HCEC 1CT (cell line): ENCODE measurements at places on chromosomes 16 and 17.

DNA sequence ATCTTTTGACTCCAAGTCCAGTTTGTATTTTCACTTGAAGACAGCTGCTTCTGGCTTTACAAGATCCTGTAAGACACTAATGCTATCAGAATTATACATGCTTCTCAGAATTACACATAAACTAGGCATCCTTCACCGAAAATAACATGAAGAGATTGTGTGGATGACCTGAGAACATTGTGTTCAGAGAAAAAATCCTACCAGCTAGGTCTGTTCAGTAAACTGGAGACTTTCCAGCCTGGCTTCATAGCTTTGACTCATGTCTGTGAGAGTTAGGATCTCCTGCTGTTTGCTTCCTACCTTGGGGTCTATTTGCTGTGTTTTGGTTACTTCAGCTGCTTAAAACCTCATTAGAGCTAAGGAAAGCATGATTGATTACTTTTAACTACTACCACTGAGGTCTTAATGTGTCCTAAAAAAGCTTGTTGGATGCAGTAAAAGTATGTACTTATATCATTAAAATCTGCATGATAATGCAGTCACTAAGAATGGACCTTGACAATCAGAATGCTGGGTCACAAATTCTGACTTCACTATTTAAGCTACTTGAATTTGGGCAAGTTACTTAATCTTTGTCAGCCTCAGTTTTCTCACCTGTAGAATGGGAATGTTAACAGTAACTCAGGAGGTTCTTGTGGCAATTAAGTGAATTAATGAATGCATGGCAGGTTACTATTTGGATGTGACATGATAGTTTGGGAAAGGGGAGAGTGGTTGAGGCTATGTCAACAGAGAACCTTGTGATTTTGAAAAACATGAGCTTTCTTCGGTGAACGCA is 8.0 kb upstream of the MYH13 start:
- DNase-seq = no peak

GRCh38 chr17:74961657-74962350 is 10.8 kb downstream of the HID1 start:
- DNase-seq = peak; percentile 71

GRCh38 chr16:1944612-1945199 is 1.7 kb upstream of the MSRB1 start:
- DNase-seq = no peak

GRCh38 chr17:72429066-72429638 is 308.3 kb downstream of the SOX9 start:
- no peak for DNase-seq

GRCh38 chr16:15946257-15947044 is 3.0 kb upstream of the ABCC1 start:
- peak; percentile 71 for DNase-seq

GRCh38 chr17:20966870-20967269 is 75.9 kb downstream of the USP22 start:
- DNase-seq = no peak

DNA sequence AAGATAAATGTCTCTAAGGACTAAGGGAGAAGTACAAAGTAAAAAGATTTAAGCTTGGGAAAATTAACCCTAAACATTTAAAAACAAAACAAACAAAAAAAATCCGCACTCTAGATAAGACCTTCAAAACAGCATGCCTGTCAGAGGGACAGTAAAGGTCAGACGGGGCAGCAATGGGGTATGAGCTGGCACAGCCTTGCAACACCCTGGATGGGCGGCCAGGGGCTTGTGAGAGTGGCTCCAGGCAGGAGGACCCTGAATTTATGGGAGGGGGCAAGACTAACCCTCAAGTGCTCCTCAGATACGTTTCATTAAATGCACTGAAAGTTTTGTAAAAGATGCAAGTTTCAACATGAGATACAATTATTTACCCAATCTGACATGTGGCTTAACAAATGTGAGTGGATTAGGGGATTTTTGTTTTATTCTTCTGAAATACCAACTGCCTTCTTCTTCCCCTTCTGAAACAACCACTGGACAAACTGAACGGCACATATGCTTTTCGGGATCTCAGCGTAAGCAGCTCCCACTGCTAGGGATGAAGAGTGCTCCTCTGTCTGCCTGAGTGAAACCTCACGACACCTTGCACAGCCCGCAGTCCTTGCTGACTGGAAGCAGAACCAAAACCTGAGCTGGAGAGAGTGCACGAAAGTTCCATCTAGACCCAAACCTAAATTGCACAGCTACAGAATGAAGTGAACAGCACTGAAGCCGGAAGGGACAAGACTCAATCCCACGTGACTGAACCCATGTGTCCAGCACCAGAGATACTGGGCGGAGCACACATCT is 128.4 kb downstream of the ANKRD11 start:
- peak; percentile 32 for DNase-seq

DNA sequence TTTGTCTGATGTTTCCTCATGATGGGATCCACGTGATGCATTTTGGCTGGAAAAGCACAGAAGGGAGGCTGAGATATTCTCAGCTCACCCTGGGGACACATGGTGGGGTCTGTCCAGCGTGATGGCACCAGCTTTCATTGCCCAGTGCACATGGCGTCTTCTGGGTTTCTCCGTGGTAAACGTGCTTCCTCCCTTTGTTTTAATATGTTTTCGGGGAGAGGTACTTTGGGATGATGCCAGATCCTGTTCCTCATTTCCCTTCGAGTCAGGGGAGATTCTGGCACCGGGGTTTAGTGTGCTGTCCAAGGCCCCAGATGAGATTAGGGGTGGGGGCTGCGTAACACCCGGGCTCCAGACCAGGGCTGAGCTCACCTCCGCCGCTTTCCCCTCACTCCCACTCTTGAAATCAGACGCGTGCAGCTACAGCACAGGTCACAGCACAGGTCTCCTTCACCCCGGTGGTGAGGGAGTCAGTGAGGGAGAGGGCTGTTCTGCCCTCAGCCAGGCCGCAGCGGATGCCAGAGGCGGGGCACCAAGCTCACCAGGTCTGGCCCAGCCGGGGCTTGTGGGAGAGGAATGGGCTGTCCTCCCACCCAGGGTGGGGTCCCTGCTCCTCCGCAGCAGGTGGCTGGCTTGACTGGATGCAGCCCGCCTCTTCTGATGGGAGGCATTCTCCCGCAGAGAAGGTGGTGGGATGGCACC is 33.9 kb downstream of the COX4I1 start:
- DNase-seq = no peak

GRCh38 chr16:15704545-15704987 is 54.5 kb downstream of the NDE1 start:
- DNase-seq = peak; percentile 57

GRCh38 chr17:42230225-42230624 is 35.9 kb upstream of the GHDC start:
- DNase-seq = no peak

DNA sequence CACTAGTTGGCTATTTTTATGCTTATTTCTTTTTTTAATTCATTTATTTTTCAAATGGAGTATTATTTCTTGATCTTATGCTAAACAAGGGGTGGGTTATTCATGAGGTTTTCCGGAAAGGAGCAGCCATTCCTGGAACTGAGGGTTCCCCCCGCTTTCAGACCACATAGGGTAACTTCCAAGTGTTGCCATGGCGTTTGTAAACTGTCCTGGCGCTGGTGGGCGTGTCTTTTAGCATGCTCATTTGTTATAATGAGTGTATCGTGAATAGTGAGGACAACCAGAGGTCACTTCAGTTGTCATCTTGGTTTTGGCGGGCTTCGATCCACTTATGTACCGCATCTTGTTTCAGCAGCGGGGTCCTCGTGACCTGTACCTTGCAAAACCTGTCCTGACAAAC is 29.6 kb upstream of the ASGR2 start:
- no peak for DNase-seq

- DNase-seq = peak; percentile 70
Observed at GRCh38 chr17:41530062-41531048, 2.2 kb upstream of the KRT19 start.

DNA sequence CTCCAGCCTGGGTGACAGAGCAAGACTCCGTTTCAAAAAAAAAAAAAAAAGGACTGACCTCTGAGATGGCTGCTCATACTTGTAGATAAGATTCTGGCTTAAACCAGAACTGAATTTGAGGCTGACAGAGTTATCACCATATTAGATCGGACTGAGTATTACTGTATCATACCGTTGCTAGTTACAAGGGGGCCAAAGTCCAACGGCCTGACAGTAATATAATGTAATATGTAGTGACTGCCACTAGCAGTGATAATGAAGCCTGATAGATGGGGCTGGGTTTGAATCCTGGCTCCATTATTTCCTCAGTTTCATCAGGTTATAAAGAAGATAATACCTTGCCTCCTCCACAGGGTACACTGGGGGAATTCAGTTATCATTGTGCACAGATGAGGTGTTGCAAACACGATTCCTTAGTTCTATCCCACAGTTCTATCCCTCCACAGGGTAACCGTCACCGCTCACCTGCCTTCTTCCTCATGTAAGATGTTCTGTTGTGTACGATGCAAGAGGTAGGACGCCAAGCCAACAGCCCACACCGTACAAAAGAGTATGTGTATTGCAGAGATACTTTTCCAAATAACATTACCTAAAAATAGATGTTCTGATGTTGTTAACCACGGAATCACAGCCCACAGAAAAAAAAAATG is 5.2 kb downstream of the TMEM220 start:
- no peak for DNase-seq

- no peak for DNase-seq
Observed at GRCh38 chr16:83138976-83139690, 512.4 kb downstream of the CDH13 start.

DNA sequence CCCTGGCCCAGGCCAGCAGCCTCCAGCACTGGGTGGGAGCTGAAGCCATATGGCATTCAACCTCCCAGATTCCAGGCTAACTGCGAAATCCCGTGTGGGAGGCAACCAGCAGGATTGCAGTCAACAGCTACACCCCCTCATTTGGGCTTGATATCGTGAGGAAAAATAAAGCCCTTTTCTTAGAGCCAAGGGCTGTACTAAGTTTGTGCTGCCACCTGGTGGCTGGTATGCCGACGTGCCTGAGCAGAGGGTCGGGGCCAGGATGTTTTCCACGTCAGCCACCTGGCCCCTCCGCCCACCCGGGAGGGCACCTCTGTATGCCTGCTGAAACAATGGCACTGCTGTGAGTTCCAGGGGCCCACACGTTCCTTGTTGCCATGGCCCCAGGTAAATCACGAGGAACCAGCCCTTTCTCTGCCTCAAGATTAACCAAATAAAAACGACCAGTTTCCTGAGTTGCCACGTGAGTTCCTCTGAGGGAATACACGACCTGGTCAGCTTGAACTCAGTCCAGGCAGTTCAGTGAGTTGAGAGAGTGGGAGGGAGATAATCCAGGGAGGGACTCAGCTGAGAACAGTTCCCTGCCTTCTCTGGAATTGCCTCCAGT is 9.0 kb downstream of the TMEM98 start:
- peak; percentile 41 for DNase-seq
